ENCODE measurements at places on chromosomes 6 and 20. TPM values are rescaled to one million over a fixed set of nuclear protein-coding genes. Genes with fewer than 3 reads are reported as not detected.

Gene DAAM2
- not detected for total RNA-seq

Gene MOCS1
- 0.30 TPM for total RNA-seq

Gene POU5F1
- not detected for total RNA-seq

Gene ZSCAN16
- total RNA-seq, result 4.6 TPM

Gene HRH3
- total RNA-seq, result not detected

Gene ULBP3
- total RNA-seq, result 2.1 TPM
